ENCODE measurements at places on chromosomes 11 and 22. TPM values are rescaled to one million over a fixed set of nuclear protein-coding genes. Genes with fewer than 3 reads are reported as not detected.

Gene UPB1
- total RNA-seq: 0.39 TPM

Gene OR5D14
- total RNA-seq: not detected

DNA sequence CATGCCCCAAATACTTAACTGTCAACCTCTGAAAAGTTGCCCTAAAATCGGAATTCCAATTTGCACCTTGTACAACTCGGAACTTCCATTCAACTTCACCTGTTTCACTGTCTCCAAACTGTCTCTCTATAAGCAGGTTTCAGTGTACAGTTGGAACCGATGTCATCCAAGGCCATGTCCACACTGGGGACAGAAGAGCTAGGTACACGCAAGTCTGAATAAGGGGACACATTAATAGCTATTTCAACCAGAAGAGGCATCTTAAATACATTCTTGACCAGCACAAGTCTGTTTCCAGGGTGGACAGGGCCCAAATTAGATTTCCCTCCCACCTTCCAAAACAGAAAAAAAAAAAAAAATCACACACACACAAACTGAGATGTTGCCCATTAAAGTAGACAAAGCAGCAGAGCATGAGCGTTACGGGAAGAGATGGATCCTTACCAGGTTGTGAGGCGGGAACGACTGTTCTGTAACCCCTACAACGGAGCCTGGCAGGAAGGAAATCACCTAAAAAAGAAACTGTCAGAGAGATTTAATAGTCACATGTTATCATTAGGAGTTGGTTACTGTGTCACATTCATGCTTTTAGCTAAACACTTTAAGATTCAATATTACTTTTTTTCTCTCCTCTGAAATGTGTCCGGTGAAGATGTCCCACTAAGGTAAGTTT, 1.7 kb downstream of the CREBZF start:
- no peak for DNase-seq

Gene SLC16A8
- total RNA-seq: 0.69 TPM

Gene FERMT3
- total RNA-seq: 7.2 TPM

Gene ANO9
- total RNA-seq: 7.3 TPM

DNA sequence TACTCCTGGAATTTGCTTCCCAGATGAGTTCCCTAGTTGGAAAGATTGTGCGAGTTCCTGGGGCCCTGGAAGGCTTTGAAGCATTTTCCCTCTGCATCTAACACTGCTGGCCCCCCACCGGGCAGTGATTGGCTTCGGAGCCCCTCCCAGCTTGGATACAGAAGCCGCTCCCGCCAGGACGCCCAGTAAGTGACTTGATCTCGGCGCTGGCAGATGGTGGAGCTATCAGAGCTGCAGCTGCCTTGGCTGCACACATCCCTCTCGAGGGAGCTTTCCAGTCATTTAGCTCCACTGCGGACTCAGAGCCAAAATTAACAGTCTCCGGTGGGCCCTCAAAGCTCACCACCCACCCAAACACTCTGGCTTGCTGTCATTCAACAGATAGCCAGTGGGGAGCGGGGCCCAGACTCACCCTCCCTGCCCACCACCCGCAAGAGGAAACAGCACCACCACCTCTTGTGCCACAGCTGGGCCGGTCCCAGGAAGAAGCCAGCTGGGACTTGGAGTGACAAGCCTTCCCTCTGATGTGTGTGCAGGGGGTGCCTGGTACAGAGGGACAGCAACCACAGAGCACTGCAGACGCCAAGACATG, 162.3 kb downstream of the TRIM29 start:
- DNase-seq: no peak

DNA sequence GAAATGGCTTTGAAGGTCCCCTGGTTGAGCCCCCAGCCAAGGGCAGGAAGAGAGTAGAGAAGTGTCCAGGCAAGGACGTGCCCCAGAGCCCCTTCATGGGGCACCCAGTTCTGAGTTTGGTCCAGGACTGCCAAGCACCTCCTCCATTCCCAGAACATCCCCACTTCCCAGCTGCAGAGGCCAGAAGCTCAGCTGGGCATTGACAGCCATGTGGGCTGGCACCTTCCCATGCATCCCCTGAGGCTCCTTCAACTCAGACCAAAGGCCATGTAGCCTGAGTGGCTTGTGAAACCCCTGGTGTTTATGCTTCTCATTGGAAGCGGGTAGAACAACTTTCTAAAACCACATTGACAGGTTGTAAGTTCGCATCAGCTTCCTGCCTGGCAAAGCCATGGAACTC, 789.6 kb downstream of the TBC1D22A start:
- no peak for DNase-seq

Gene PYGM
- total RNA-seq: 45.7 TPM

GRCh38 chr11:44702889-44703288, 23.9 kb upstream of the TSPAN18 start:
- DNase-seq: no peak

- DNase-seq: no peak
These were observed 186.0 kb upstream of the CNTN5 start for GRCh38 chr11:98834776-98835175.

GRCh38 chr22:49597428-49598039, 230.1 kb downstream of the BRD1 start:
- no peak for DNase-seq

DNA sequence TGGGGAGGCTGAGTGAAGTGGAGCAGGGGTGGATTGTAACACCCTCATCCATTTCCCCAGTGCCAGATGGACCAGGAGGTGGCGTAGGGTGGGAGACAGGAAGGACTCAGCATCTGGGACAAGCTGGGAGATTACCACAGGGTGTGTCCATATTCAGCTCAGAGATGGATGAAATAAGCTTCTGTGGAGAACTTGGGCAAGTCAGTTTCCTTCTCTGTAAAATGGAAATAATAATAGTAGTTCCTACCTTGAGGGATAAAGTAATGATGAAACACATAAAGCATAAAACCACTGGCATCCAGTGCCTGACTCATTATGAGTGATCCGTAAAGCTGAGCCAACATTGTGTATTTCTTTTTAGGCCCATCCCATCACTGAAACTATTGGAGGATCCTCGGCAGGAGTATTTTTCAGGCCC, 607 bp upstream of the ROBO4 start:
- no peak for DNase-seq

GRCh38 chr11:2516276-2517015, 71.6 kb downstream of the KCNQ1 start:
- no peak for DNase-seq

GRCh38 chr11:70656252-70656651, 257.9 kb downstream of the CTTN start:
- no peak for DNase-seq

Gene MCM5
- 26.6 TPM for total RNA-seq

Gene SLC25A18
- 0.20 TPM for total RNA-seq

Gene RASL10A
- total RNA-seq: 0.39 TPM

Gene YPEL1
- 5.8 TPM for total RNA-seq

DNA sequence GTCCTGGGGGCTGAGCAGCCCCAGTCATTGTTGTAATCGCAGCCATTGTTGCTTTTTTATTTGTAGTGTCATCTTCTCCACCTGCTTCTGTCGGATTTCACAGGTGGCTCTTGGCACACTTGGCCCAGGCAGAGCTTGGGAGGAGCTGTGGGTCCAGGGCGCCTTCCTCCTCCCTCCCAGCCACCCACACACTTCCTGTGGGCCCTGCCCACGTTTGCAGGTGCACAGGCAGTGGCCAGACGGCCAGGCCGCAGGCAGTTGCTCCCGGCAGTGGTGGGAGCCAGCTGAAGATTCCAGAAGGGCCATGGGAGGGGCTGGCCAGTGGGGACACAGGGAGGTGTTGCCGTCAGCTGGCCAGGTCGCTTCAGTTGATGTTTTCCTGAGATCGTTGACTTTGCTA, 1191.9 kb downstream of the BRD1 start:
- DNase-seq: no peak

- DNase-seq: no peak
These were observed 14.1 kb downstream of the ANKK1 start for GRCh38 chr11:113401718-113402117.

DNA sequence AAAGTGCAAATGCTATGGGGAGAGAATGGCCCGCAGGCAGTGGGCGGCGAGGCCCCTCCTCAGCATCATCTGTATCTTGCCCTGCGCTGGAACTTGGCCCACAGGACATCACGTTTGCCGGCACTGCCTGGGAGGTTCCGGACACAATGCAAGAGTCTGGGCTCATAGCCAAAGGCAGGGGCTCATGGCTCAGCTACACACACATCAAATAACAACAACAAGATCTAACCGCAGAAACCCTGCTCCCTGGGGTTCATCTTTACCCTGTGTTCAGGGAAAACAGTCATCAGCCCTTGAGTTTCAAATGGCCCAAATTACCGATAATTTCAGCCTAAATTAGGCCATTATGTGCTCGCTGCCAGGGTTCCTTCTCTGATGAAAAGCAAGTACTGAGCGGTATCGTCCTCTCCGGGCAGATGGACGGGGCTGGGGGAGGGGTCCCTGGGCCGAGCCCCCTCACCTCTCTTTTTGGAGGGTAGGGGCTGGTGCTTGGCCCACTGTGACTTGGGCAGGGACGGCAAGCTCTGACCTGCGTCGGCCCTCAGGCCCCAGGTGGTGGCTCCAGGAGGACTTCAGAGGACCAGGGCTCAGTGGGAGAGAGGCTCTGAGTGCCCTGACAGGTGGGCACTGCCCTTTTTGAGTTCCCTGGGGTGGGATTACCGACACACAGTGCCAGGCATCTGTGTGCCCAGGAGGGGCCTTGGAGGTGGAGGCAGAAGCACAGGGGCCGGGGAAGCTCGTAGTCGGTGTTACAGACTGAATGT, 25.0 kb upstream of the GAL start:
- peak; percentile 50 for DNase-seq

Gene SLC5A12
- total RNA-seq: 0.10 TPM

Gene MMP1
- 0.69 TPM for total RNA-seq

DNA sequence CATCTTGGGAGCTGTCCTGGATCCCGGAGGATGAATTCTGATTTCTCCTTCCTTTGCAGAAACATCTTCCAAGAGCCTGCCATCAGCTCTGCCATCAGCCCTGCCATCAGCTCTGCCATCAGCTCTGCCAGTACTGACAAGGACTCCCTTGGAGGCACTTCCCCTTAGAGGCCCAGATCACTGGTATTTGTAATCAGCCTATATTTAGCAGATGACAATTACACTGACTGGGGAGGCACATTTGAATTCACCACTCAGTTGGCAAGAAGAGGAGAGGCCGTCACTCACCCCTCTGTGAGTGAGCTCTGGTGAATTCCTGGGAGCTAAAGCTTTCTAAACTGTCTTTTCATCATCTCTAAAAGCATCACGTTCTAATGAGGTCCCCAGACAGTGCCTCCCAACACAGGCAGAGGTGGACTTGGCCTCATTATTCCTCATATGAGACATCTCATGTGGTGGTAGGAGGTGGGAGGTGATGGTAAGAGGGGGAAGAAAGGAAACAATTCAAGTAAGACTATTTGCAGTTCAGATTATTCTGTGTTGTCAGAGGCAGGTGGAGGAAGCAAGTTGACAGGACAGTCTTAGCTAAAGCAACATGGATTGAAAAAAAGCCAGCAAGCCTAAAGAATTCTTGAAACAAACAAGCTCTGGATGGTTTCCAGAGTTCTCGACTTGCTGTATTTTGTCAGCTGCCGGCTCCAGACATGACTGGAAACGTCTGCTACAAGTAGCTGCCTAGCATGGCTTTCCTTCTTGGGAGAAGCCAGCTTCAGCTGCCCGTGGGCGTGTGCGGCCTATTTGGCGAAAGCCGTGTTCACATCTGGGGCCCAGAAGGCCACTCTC, 771.7 kb downstream of the TBC1D22A start:
- DNase-seq: peak; percentile 8

- DNase-seq: no peak
These were observed 22.3 kb downstream of the ZBTB16 start for GRCh38 chr11:114081641-114082414.

GRCh38 chr11:108368134-108368533, 99.2 kb downstream of the C11orf65 start:
- DNase-seq: no peak

DNA sequence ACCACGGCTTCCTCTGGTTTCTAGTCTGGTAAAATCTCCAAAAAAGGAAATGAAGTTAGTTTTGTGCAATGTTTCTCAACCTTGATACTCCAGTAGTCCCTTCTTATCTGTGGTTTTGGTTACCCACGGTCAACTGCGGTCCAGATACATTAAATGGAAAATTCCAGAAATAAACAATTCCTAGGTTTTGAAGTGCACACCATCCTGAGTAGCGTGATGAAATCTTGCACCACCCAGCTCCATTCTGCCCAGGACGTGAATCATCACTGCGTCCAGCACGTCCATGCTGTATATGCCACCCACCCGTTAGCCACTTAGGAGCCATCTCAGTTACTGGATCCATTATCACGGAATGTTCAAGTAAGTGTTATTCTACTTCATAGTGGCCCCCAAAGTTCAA, 117.0 kb downstream of the FBXO7 start:
- DNase-seq: no peak

Gene OR52H1
- total RNA-seq: 0.59 TPM

Gene CNGA4
- total RNA-seq: 0.49 TPM

- no peak for DNase-seq
These were observed 17.0 kb downstream of the SLC22A12 start for GRCh38 chr11:64608046-64608445.

Gene APLNR
- 31.2 TPM for total RNA-seq

Gene RTN4RL2
- total RNA-seq: 0.49 TPM

DNA sequence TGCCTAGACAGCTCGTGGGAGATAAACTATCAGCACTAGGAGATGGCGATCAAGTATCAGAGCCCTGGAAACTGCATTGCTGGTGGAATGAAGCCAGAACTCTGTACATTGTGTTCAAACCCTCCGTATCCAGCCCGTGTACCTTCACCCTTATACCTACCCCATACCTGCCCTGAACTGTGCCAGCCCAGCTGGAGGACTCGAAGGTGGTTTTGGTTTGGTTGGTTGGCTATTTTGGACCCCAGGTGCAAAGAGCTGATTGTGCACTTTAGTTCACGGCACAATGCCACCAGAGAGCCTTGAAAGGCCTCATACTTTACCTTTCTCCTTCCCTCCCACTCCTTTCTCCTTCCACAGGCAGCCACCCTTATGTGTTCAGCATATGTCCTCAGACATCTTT, 16.0 kb downstream of the FAM83F start:
- no peak for DNase-seq

Gene TXNRD2
- 12.2 TPM for total RNA-seq

Gene MYO18B
- total RNA-seq: 17.6 TPM

Measured in skin of body (tissue), 3 donors.